Activated T-helper 1 cell treated with anti-CD3 and anti-CD28 coated beads, Interleukin-2, amount 50 U/mL, for 16 hours (primary cell): ENCODE measurements at places on chromosomes 13 and 19.

DNA sequence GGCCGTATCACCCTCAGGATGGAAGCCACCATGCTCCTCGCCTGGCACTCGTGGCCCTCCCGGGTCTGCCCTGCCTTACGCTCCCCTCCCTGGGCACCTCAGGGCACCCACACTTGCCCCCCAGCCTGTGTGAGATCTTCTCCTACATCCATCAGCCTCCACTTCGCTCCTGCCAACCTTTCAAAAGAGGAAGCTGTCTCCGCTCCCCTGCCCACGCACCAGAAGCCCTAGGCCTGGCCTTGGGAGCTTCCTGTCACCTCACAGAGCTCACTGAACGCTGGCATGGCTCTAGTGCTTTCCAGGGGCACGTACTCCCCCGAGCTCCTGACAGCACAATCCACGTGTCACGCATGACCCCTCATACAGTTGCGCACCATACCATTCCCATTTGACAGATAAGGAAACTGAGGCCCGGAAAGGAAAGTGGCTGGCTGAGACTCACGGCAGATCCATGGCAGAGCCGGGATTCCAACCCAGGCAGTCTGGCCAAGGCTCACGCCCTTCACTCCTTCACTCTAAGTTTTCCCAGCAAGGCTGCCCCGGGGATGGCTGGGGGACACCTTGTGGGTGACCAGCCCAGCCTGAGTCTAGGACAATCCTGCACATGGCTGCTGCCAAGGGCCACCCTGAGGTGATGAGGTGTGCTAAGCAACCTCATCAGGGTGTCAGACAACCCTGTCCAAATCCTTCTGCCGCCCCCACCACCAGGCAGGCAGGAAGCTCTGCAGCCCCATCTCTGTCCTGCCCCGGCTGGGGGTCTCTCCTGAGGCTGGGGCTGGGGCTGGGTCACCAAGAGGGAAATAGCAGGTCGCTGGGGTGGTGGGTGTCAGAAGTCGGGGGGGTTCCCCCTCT lies 19.3 kb downstream of the PPP1R12C start:
- DNase-seq = no peak

DNA sequence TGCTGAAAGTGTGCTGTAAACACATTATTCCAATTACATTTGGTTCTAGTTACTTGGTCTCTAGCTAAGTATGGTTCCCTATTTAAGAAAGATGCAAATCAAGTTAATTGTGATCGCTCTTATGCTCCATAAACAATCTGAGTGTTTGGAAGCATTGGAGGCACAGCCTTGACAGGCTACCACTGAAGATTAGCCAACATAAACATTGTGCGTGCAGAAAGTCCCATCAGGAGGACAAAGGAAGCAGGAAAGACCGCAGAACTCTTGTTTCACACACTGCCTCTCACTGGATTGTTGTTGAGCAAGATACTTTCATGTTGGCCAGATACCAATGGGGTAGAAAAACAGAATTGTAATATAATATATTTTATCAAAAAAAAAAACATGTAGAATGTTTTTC lies 814.4 kb downstream of the EFNB2 start:
- no peak for DNase-seq

GRCh38 chr13:71090990-71091389 lies 776.0 kb downstream of the DACH1 start:
- DNase-seq = no peak

DNA sequence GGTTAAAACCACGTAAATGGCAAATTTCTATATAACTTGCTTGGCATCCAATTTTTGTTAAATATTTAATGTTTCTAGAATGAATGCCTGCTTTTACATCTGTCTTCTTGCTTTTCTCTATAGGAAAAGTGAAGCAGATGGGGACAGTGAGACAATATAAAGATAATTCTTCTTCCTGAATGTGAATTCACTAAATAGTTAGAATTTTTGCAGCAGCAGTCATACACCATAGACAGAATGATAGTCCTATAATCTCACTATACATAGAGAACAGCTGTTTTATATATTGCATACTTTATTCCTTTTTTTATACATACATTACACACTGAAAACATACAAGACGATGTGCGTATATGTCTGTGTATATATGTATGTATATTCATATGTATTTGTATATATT lies 1127.3 kb downstream of the PCDH9 start:
- no peak for DNase-seq

GRCh38 chr19:12636631-12637030 lies 25.9 kb downstream of the ZNF791 start:
- no peak for DNase-seq
